ENCODE measurements at places on chromosomes 1 and 21. TPM values are rescaled to one million over a fixed set of nuclear protein-coding genes. Genes with fewer than 3 reads are reported as not detected.
A peak's percentile ranks its signal among the peaks of the same experiment; 100 is the strongest.

DNA sequence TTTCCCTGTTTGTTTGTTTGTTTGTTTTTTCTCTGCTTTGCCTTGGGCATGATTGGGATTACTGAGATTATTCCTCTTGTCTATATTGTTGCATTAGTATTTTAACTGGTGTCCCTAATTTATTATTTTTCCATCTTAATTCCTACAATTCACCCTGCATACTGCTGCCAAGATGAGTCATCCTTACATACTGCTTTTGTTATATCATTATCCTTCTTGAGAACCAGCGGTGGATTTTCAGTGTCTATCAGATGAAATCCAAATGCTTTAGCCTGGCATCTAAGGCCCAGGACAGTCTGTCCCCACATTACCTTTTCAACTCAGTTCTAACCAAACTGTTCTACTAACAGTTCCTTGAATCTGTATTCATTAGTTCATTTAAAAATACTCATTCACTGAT is 101.7 kb downstream of the OLFML2B start:
- DNase-seq, result no peak

DNA sequence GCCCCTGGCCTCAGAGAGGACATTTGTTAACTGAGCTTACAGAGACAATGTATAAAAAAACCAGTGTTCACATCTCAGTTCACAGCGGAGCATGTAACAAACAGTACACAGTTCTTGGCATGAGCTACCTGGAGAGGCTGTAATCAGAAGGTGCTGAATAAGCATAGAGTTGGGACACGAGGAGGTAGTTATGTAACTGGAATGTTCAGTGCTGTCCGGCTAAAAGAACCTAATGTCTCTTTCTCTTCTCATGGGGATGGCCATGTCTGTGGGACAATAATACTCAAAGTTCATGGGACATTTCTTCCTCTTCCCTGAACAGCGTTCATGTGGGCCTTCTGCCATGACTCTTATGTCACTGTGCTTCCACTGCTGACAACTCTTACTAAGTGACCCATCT is 17.2 kb upstream of the STX12 start:
- DNase-seq, result no peak

Gene CDCA8
- 12.6 TPM for total RNA-seq

Gene S100A16
- 28.8 TPM for total RNA-seq

Gene RAB42
- 51.5 TPM for total RNA-seq

- DNase-seq, result peak; percentile 27
Measured at GRCh38 chr1:55021942-55022546, 17.3 kb upstream of the PCSK9 start.

Gene SYNC
- 0.66 TPM for total RNA-seq

DNA sequence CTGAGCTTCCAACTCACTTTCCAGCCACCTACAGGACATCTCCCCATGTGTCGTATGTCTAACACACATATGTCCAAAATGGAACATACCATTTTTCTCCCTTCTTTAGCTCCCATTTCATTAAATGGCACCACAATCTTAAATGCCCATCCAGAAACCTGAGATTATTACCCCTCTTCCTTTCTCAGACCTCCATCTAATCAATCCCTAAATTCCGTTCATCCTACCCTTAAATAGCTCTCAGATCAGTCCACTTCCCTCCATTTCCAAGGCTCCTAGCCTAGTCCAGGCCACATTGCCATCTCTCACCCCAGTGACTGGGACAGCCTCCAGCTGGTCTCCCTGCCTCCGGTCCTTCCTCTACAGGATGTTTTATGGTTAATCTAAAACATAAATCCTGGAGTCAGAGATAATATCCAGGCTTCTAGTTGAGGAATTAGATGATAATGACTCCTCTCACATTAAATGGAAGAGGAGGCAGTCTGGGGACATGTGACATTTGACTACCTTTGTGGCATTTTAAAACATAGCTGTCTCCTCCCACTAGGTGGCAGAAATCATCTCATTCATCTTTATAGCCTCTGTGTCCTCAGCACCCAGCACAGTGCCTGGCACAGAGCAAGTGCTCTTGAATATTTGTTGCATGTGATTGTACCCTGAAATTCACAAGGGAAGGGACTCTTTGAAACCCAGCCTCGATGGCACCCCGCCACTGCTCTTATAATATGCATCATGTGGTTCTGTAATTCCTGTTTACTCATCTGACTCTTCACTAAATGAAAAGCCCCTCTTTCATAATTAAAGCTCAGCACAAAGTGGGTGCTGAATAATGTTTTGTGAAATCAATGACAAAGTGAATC is 102.3 kb downstream of the TMEM53 start:
- DNase-seq, result peak; percentile 12

Gene PRMT6
- 19.1 TPM for total RNA-seq

Gene IGSF21
- 0.85 TPM for total RNA-seq

GRCh38 chr1:170305777-170306512 is 160.2 kb downstream of the NTMT2 start:
- DNase-seq, result no peak

DNA sequence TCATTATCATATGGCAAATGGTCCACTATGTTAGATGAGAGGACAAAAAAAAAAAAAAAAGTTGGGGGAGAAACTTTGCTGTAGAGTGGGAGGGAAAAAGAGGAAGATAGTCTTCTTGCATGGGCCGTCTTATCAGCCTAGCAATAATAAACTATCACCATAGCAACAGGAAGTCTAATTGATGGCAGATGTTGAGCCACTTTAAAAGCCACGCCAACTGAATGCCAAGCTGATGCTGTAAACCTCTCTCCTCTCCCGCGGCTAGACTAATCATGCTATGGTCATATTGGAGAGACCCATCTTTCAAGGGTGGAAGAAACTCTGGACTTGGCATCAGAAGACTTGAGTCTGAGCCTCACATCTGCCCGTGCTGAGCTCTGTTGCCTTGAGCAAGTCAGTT is 122.2 kb upstream of the HOOK1 start:
- no peak for DNase-seq

DNA sequence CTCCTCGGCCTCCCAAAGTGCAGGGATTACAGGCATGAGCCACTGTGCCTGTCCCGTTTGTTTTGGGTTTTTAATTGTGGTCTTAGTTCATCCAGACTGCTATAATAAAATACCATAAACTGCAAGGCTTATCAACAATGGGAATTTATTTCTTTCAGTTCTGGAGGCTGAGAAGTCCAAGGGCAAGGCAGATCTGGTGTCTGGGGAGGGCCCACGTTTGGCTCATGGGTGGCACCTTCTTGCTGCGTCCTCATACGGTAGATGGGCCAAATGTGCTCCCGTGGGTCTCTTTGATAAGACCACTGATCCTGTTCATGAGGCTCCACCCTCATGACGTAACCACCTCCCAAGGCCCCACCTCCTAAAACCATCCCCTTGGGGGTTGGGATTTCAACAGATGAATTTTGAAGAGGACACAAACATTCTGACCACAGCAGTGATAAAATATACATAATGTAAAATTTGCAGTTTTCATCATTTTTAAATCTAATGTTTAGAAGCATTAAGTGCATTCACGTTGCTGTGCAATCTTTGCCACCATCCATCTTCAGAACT is 133.4 kb upstream of the ERRFI1 start:
- DNase-seq, result no peak

DNA sequence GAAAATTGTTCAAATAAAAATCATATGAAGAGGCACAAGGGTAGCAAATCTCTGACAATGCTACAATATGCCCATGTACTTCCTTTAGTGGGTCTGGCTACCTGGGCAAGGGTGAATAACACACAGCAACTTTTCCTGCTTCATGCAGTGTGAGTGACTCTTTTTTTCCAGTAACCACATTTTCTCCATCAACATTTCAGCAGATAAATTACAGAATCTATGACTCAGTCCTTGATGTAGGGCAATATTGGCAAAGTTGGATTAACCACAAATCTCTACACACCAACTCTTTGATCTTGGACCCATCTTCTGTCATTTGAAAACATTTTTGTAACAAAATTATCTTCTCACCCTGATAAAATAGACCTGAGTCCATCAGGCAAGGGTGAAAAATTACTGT is 31.7 kb downstream of the ERICH3 start:
- DNase-seq, result no peak

DNA sequence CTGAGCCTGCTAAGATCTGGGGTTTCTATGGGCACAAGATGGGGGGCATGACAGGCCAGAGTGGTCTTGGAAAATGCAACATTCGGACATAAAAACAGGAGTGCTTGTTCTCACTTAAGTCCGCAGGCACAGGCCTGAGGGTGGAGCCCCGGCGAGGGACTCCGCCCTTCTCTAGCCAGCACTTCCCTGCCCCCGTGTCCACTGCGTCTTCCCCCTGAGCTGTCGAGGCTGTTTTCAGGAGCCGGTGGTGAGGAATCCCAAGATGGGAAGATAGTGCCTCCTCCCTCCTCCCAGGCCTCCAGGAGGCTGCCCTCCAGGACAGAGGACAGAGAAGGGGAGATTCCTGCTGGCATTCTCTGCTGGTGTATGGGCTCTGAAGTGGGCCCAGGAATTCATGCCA is 105.2 kb downstream of the TLR5 start:
- no peak for DNase-seq

Gene IGSF8
- total RNA-seq, result 15.6 TPM

Gene OR2T35
- total RNA-seq, result not detected

- peak; percentile 24 for DNase-seq
Measured at GRCh38 chr1:180415985-180416633, 86.3 kb downstream of the ACBD6 start.

Gene UQCRHL
- 9.0 TPM for total RNA-seq

- DNase-seq, result no peak
Measured at GRCh38 chr1:119410961-119411360, 4.0 kb upstream of the HSD3B2 start.

DNA sequence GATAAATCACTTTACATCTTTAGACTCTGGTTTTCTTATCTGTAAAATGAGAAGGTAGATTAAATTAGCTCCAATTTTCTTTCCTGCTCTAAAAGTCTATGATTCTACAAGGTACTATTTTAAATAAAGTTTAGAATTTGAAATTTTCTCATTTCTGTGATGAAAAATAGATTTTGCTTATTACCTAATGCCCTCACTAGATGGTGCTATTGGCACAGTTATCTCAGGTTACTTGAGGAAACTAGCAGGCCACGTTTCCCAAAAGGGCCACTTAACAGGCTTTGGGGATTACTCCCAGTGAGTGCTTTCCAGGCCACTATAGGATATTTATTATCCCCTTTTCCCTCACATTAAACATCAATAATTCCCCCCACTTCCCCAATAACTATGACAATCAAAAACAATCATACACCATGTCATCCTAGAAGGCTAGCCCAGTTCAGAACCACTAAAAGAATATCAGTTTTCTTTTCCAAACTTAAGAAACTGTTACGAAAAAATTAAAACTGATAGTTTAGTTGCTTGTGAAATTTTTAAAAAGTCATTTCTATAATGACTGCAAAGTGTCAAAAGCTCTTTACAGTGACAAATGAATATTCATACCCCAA is 30.6 kb downstream of the OMA1 start:
- peak; percentile 62 for DNase-seq

- no peak for DNase-seq
Measured at GRCh38 chr1:225817611-225818061, 7.7 kb downstream of the EPHX1 start.
